Bronchial epithelial cell (primary cell): ENCODE measurements at places on chromosomes 5 and 9. TPM values are rescaled to one million over a fixed set of nuclear protein-coding genes. Genes with fewer than 3 reads are reported as not detected.

Gene CKS2
- total RNA-seq = 16.3 and 16.6 TPM in 2 replicates

DNA sequence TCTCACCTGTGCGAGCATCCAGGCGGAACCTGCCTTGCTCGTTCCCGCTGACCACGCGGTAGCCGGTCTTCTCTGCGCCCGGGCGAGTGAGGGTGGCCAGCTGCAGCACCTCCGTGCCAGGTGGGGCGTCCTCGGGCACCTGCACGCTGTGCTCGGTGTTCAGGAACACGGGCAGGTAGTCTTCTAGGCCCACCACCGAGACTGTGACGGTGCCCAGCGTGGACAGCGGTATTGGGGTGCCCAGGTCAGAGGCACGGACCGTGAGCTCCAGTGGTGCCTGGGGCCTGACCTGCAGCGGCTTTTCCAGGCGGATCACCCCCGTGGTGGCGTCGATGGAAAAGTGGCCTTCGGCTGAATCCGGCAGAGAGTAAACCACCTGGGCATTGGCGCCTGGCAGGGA, 59.5 kb downstream of the FAT2 start:
- no peak for DNase-seq

DNA sequence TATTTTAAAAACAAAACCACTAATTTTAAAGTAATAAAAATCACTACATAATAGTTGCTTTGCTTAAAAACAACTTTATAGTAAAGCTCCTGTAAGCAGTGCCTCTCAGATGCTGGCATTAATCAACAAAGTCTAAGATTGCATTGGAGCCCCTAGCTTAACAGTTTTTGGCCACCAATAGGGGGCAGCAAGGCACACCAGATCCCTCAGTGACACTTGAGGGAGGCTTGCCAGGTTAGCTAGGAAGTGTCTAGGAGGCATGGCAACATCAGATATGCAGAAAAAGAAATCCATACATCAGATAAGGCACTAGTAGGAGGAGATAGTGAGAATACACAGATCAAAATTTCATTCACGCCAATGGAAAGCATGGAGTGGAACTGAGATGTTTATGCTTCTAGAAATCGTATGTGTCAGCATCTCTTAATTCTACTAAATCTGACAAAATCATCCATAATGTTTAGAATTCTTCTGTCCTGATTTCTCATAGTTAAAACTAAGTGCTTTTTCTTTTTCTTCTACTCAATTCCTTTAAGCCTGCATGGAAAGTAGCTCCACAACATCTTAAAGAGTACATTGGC, 73.6 kb upstream of the PAM start:
- DNase-seq = peak; percentile 60

- DNase-seq = peak; percentile 93
Observed at GRCh38 chr5:151741678-151742423, 16.6 kb downstream of the ATOX1 start.

Gene GCNT4
- 2.9 and 5.5 TPM in 2 replicates for total RNA-seq

DNA sequence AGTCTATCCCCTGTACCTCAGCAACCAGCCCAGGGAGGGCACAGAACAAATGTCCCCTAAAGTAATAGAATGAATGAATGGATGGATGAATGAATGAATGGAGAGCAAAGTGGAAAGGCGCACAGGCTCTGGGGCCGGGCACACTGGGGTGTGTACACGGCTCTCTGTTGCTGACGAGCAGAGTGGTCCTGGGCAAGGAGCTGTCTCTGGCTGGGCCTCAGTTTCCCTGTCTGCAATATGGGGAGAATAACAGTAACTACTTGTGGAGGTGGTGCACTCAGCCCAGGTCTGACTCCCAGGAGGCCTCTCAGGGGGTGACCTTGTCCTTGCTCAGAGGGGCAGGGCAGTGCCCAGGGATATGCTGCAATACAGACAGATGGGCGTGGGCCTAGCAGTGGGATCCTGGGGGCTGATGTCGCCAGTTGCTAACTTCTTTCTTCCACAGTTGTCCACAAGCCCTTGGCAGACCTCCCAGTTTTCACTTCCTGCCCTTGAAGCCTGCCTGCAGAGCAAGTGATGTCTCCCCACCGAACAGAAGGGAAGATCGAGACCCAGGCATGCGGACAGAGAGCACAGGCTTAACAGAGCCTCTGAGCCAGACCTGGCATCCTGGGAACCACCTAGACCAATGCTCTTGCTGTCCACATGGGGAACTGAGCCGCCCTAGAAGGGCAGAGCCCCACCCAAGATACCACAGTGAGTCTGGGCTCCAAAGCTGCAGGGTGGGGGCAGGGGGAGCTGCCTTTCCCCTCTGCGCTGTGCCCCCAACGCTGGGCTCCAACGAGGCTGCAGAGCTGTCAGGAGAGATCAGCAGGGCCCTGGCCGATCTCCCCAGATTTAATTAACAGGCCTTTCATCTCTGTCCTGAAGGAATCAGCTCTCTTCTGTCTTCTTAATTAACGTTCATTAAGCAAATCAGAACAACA, 13.6 kb upstream of the LAMC3 start:
- DNase-seq = no peak

Gene SLC4A9
- 0.38 TPM in 1 of 2 replicates, not detected in the other for total RNA-seq

- DNase-seq = no peak
Observed at GRCh38 chr9:128819716-128820664, 1.7 kb downstream of the ENDOG start.

DNA sequence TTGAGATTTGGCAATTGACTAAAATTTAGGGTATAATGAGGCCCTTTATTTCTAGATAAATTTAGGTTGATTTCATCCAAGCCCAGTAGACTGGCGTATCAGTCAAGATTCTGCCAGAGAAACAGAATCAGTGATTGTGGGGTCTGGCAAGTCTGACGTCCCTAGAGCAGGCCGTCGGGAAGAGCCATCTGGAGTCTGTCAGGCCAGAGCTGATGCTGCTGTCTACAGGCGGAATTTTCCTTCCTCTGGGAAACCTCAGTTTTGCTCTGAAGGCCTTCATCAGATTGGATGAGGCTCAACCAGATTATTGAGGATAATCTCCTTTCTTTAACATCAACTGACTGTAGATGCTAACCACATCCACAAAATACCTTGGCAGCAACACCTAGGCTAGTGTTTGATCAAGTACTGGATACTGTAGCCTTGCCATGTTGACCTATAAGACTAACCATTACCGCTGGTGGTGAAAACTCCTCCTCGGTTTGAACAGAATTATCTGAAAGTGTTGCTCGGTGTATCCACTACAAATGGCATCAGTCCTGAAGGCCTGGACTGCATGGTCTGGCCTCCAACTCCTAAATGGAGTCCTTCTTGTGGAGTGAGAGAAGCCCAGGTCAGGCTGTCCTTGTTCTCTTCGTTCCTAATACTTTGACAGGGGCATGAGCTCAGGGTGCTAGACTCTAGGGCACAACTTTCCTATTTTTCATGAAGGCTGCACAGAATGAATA, 83.2 kb upstream of the ANKH start:
- no peak for DNase-seq

GRCh38 chr5:44299394-44299793, 89.8 kb downstream of the FGF10 start:
- DNase-seq = no peak

Gene TMEM215
- not detected in 2 replicates for total RNA-seq

GRCh38 chr9:93267091-93267541, 83.2 kb downstream of the WNK2 start:
- no peak for DNase-seq

- DNase-seq = no peak
Observed at GRCh38 chr5:154086641-154087040, 47.9 kb downstream of the MFAP3 start.

Gene DNAI1
- total RNA-seq = not detected in 2 replicates

DNA sequence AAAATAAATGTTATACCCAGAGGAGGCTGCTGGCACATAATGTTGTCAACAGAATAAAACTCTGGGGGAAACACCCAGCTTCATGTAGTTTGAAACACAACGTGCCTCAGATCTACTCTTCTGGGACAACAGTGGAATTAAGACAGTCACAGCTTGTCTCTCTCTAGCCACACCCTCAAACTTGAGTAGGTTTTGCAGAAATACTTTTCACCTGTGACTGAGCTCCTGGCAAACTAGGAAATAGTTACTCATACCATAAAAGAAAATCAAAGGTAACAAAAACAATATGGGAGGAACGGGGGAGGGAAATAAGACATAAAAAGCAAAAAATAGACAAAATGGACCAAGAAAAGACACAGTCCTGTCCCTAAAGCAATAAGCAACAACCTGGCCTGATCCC, 14.4 kb downstream of the ELAVL2 start:
- peak; percentile 33 for DNase-seq

DNA sequence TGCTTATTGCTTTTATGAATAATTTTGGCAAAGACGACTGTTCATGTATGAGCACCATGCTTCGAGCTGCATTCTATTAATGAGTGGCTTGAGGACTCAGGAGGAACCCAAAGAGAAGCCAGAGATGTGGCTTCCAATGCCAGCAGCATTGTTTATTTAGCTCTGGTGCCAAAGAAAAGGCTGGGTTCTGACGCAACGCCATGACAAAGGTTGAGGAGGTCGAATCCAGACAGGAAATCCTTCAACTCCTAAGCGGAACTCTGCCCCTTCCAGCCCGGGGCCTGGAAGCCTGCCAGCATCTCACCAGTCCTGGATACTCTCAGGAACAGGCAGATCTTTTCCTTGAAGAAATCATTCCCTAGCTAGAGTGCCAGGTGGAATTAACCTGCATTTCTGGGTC, 104.4 kb downstream of the ARHGAP26 start:
- peak; percentile 84 for DNase-seq

Gene KCNN2
- total RNA-seq = not detected in 2 replicates

- no peak for DNase-seq
Observed at GRCh38 chr9:99366621-99367020, 144.5 kb downstream of the SEC61B start.

Gene MLLT3
- 15.8 and 30.1 TPM in 2 replicates for total RNA-seq

Gene GZMA
- total RNA-seq = not detected in 2 replicates

DNA sequence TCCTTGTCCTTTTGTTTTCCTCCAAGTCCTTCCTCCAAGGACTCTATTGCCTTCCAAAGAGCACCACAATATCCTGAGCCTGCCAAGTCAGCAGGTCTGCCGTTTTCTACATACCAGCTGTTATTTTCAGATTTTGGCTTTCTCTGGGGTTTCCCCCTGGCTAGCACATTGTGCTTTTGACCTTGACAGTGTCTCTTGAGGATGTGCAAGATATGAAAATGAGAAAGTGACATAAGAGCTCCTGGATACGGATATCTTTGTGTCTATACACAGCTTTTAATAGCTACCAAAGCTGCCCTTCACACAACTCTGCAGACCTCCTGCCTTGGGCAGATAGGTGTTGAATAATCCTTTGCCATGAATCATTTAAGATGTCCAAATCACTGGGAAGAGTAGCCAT, 67.0 kb downstream of the HAPLN1 start:
- DNase-seq = no peak

DNA sequence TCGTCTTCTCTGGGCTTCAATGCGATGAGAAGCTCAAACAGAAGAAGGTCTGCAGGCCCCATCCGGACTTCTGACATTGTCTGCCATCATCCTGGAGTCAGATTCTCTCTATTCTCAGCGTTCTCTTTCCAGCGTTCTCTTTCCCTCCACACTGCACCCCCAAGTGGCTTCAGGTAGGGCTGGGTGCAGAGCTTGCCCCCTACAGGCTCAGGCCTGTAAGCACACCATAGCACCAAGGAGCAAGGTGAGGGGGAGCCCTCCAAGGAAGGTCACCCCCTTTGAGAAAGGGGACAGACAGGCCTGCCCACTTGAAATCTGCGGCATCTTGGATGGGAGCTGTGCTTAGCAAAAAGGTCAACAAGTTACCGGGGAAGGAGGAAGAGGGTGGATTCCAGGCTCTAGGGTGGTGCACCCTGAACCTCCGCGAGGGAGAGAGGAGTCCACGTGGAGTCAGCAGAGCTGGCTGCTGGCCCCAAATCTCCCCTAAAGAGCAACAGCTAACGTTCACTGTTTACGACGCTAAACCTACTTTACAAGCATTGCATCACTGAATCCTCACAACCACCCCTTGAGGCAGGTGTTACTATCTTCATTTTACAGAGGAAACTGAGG, 27.5 kb downstream of the GPX3 start:
- peak; percentile 18 for DNase-seq

DNA sequence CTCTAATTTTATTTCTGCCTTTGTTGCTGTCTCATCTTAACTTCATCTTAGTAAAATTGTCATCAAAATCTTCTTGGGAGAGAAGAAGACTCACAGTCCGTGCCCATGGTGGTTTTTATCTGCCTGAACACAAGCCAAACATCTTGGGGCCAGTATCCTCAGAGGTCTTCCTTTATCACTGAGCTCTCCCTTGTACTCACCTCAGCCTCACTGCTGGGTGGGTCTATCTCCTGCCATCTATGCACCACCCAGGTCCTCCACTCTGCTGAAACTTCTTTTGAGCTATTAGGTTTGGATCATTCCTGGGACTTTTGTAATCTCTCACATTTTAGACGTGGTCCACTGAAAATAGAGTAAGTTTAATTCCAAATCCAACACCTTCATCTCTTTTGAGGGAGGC, 116.3 kb upstream of the EPB41L4A start:
- no peak for DNase-seq

DNA sequence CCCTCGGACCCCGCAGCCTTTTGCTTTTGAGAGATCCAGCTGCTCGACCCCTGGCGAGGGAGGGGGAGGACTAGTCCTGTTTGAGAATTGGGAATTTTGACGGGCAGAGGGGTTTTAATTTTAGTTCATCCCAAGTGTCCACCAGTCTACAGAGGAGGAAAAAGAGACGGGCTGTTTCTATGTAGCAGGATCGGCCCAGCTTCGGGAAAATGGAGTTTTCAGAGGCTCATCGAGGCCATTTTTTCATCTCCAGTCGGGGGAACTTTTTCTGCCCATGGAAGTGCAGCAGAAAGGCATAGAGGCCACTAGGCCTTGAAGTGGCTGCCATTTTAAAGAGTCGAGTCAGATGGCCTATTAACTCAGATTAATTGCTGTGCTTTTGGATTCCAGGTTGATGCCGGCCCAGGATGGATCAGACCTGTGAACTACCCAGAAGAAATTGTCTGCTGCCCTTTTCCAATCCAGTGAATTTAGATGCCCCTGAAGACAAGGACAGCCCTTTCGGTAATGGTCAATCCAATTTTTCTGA, 1.2 kb downstream of the NSD1 start:
- no peak for DNase-seq

- DNase-seq = no peak
Observed at GRCh38 chr9:136117291-136117915, 1.3 kb downstream of the TMEM250 start.

- DNase-seq = no peak
Observed at GRCh38 chr5:178360222-178360925, 127.8 kb upstream of the PHYKPL start.
